Stimulated activated CD8-positive, alpha-beta memory T cell treated with anti-CD3 and anti-CD28 coated beads, Interleukin-4, amount 100 ng/mL, for 24 hours (primary cell): ENCODE measurements at places on chromosomes 6 and 20.

GRCh38 chr6:63706630-63707029, 71.0 kb downstream of the PHF3 start:
- DNase-seq = no peak

DNA sequence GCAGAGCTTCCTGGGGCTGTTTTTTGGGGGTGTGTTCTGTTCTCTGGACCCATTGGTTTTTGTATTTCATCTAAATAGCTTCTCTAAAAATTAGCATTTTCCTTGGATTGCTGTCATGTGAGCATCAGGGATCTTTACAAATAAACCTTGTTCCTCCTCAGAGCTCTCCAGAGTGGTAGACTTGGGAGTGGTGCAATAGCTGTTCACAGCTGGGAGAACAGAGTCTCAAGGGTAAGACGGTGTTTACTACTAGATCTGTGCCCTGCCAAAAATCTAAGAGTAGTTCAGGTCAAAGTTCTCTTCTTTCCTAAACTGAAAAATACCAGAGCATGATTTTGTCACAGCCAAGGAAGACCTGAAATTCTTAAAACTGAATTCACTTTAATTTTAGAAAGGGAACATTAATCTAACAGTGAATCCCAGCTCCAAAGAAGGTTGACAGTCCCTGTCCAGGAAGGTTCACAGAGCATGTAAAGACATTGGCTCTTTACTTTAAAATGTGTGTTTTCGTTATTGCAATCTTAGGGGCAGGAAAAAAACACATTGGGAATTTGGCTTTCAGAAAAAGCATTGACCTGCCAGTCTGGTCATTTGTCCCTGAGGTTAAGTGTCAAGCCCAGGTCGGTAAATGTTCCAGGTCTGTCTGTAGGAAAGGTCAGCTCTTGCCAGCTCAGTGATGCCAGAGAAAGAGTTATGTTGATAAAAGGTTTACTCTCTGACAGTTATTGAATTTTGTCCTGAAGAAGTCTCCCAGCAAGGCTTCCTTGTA, 43.3 kb downstream of the VAPB start:
- no peak for DNase-seq

DNA sequence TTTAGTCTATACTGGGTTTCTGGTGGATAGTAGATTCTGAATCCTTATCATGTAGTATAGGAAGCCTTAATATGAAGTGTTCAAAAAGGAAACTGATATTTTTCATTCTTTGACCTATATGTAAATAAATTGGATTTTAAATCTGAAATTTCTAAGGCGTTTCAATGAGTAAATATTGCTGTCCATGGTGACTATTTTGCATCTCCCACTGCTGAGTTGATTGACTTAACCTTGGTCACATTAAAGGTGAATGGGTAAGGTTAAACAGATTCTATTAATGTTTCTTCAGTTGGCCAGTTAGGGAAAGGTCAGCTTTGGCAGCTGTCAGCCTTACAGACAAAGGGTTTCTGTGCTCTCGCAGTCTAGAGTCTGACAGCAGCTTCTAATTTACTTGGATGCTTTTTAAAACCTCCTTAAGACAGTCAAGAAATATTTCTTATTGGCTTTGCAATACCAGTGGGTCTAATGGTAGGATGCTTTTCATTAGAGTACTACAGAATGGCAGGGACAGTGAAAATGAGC, 24.8 kb downstream of the PRIM2 start:
- DNase-seq = no peak

GRCh38 chr6:43828711-43829110, 58.7 kb downstream of the VEGFA start:
- no peak for DNase-seq

DNA sequence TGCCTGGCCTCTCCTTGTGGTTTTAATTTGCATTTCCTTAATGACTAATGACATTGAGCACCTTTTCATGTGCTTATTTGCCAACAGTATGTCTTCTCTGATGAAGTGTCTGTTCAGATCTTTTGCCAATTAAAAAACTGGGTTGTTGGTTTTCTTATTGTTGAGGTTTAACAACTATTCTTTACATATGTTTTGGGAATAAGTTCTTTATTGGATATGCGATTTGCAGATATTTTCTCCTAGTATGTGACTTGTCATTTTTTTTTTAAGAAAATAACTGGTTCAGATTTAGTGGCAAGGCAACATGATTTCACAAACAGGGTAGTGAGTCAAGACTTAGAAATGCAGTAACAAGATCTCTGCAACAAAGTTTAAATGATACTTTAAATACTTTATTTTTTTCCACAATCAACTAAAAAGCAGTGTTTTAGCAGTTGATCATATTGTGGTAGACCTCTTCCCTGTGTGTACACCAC, 67.8 kb downstream of the TIAM2 start:
- DNase-seq = no peak
